ENCODE measurements at places on chromosomes 4 and X.

GRCh38 chrX:45454290-45454689 is 253.6 kb upstream of the DIPK2B start:
- no peak for DNase-seq

DNA sequence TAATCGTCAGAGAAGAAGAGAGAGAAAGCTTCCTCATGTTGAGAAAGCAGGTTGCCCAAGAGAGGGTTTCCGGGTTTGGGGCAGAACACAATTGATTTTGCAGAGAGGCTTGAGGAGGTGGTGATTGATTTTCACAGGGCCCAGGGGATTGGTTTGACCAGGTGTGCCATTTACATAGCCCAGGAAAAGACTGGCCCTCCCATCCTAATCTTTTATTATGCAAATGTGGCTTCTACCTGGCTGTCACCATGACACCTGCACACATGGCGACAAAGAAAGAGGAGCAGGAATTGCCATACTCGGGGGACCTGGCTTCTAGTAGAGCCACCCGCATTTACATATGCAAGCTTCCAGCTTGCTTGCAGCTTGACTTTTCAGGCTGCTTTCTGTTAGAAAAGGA is 405.3 kb downstream of the PPP4R3C start:
- DNase-seq: no peak

- peak; percentile 83 for DNase-seq
Measured at GRCh38 chrX:47623540-47624027, 3.9 kb upstream of the SYN1 start.

DNA sequence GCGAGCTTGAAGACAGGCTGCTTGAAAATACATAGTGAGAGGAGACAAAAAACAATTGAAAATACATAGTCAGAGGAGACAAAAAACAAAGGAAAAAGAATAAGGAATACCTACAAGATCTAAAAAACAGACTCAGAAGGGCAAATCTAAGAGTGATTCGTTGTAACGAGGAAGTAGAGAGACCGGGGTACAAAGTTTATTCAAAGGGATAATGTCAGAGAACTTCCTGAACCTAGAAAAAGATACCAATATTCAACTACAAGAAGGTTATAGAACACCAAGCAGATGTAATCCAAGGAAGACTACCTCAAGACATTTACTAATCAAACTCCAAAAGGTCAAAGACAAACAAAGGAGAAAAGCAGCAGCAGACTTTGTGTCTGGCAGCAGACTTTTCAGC is 165.6 kb downstream of the NEK1 start:
- no peak for DNase-seq

- DNase-seq: no peak
Measured at GRCh38 chr4:40421839-40422708, 86.9 kb downstream of the CHRNA9 start.

DNA sequence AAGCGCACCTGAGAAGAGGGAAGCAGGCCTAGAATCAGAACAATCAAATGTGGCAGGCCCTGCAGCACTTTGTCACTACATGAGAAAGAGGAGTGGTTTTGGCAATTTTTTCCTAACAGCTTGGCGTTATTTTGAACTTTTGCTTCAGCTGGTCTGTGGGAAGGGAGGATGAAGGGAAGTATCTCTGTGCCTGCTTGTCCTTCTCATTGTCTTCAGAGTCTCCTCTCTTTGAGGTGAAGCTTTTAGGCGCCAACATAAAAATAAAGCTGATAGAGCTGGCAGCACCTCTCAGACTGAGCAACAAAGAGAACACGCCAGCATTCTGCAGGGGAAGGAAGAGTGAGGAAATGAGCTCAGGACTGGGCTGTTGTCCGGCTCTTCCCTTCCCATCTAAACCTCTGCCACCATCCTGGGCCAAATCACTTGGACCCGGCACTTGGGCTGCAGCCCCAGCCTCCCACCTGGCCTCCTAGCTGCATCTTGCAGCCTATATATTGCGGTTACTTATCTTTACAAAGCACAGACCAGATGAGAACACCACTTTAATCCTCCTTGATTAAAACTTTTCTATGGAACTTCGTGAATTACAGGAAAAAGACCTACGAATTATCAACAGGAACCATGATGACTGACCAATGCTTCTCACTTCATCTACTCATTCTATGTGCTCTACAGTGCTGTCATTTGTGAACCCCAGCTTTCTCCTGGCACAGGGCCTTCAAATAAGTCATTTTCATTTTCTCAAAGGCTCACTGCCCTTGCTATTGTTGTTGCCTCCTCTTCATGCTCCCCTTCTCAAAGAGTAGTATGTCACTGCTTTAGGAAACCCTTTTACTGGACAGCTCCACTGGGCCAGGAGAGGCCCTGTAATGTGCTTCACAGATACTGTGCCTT is 476.4 kb upstream of the HS3ST1 start:
- no peak for DNase-seq

DNA sequence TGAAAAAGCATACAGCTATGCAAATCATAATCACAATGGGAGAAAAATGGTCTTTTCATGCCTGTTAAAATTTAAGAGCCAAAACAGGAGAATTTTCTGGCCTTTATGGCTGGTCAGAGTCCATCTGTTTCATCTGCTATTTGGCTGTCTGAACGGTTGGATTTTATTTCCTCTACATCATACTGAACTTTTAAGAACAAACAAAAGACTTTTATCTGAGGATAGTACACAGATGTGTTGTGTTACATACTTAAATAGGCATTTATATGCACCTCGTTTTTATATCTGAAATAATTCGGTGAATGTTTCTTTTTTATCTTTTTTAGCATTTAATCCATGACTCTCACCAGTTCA is 18.0 kb upstream of the WWC2 start:
- DNase-seq: no peak

DNA sequence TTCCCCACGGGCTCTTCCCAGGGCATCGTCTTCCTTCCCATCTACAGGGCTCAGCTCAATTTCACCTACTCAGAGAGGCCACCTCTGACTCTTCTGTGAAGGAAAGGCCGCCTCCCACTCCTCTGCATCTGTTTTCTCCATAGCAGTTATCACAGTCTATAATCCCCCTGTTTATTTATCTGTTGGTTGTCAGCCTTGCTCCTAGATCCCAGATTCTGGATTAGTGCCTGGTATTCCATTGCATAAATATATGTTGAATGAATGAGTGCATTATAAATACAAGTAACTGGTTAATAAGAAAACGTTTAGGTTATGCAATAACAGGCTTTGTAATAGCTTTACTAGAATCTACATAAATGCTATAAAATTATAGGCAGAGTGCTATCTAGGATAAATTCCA is 52.9 kb downstream of the NSG1 start:
- no peak for DNase-seq

DNA sequence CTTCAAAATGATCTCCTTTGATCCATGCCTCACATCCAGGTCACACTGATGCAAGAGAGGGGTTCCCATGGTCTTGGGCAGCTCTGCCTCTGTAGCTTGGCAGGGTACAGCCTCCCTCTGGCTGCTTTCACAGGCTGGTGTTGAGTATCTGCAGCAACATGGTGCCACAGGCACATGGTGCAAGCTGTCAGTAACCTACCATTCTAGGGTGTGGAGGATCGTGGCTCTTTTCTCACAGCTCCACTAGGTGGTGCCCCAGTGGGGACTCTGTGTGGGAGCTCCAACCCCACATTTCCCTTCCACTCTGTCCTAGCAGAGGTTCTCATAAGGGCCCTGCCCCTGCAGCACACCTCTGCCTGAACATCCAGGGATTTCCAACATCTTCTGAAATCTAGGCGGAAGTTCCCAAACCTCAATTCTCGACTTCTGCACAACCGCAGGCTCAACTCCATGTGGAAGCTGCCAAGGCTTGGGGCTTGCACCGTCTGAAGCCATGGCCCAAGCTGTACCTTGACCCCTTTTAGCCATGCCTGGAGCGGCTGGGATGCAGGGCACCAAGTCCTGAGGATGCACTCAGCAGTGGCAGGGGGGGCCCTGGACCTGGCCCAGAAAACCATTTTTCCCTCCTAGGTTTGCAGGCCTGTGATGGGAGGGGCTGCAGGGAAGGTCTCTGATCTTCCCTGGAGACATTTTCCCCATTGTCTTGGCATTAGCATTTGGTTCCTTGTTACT is 137.8 kb upstream of the NUDT6 start:
- DNase-seq: no peak

DNA sequence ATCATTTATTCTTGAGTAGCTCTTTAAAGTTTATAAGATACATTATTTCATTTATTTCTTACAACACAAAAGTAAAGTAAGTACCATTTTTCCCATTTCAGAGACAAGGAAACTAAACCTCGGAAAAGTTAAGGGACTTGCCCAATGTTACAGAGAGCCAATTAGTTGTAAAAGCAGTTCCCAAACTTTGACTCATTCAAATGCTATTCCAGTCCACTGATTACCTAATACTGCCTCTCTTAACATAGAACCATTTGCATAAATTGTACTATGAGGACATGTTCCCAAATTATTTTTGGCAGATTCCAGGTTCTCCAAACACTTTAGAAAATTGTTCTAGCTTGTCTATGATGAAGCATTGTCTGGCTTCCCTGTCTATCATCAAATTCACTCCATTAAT is 45.6 kb upstream of the GRIA3 start:
- DNase-seq: peak; percentile 46

DNA sequence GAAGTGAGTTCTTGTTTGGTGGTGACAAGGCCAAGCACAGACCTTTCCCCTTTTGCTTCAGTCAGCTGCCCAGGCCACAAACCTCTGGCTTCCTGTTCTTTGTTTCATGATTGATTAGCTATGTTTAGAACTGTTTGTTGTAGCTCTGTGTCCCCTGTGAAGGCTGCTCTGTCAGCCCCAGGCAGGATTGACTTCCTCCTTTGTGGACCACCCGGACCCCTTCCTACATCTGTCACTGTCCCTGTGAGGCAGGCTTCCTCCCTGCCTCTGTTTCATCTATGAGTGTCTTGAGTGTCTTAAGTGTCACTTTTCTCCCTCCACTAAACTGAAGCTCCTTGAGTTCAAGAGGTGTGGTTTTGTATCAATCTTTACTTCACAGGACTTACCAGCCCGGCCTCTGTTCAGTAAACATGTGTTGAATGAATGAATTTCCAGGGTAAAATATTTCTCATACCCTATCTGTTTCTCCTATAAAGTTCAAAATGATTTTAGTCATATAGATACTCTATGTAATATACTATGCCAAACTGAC is 83.5 kb downstream of the ZNF674 start:
- no peak for DNase-seq

DNA sequence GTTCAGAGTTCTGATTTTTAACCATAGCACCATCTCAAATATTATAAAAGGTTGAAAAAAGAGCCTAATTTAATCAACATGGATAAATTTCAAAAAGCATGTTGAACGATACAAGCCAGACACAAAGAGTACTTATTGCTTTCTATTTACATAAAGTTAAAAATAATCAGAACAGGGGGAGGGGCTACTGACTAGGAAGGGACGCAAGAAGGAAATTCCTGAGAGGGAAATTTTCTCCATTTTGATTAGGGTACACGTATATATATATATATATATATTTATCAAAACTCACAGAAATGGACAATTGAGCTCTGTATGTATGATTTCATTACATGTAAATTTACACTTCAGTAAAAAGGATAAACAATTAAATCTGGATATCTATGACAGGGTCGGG is 482 bp upstream of the MBTPS2 start:
- peak; percentile 13 for DNase-seq

DNA sequence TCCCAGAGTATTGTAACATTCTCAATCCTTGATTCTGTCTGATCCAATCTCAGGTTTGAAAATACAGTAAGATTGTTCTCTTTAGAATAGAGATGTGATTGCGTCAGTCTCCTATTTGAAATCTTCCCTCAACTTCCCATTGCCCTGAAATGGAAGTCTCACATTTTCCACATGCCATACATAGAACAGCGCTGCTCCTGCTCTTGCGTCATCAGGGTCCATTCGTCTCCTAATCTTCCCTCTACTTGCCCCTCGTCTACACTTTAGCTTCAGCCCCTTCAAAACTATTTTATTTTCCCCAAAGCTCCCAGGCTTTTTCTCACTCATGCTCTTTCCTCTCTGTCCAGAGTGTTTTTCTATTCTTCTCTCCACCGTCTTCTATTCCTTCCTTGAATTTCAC is 301.7 kb upstream of the MAGEB2 start:
- no peak for DNase-seq

GRCh38 chrX:1528186-1528883 is 8.7 kb downstream of the P2RY8 start:
- DNase-seq: no peak

- DNase-seq: no peak
Measured at GRCh38 chr4:85688055-85688740, 213.2 kb downstream of the ARHGAP24 start.

DNA sequence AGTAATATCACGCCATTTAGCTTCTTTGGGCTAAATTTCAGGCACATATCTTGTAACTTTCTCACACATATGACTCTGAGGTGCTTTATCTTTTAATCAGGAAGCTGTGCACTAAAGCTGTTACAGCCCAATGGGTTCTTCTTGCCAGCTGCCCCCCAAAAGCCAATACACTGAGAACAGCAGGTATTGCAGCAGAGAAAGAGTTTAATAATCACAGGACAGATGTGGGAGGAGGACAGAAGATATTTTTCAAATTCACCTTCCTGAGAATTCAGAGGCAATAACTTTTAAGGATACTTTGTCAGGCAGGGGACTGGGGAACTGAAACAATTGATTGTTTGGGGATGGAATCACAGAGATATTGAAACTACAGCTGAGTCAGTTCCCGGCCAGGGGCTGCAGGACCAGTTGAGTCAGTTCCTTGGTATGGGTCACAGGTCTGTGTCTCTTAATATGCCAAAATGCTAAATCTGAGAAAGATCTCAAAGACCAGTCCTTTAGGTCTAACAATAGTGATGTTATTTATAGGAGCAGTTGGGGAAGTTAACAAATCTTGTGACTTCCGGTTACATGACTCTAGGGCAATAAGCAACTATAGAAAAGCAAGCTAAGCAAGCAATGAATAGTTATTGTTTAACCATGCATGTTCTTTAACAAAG is 28.1 kb downstream of the DDIT4L start:
- DNase-seq: no peak

- no peak for DNase-seq
Measured at GRCh38 chrX:14673236-14673635, 143.9 kb downstream of the GLRA2 start.

DNA sequence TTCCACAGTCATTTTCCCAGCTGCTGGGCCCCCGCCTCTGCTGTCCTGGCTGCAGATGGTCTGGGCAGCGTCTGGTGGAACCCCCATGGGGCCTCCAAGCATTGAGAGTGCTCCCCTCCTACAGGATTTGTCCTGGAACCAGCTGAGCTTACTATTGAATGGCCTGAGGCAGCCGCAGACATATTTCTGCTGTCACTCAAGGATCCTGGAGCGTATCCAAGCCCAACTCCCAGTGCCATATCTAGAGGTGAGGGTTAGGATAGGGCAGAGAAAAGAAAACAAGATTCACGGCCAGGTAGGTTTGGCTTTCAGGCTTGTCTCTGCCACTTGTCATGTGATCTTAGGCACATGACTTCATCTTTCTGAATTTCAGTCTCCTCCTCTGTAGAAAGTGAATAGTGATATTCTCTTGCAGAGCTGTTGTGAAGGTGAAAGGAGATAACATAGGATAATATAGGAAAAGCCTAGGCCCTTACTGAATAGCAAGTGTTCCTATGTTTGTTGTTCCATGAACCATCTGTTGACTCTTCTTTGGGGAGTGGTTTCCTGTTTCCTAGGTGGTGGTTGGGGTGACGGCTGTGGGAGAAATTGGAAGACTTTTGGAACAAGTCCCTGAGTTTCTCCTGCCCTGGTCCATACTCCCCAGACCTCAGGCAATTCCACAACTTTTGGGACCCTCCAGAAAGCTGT is 52.3 kb downstream of the SEPSECS start:
- no peak for DNase-seq

GRCh38 chr4:159764343-159764952 is 661.6 kb downstream of the RAPGEF2 start:
- DNase-seq: peak; percentile 88
